ENCODE measurements at places on chromosomes 12 and 14.

GRCh38 chr12:124302241-124302806 is 7.4 kb downstream of the RFLNA start:
- no peak for DNase-seq

GRCh38 chr12:14638066-14638465 is 58.3 kb downstream of the GUCY2C start:
- DNase-seq: no peak

DNA sequence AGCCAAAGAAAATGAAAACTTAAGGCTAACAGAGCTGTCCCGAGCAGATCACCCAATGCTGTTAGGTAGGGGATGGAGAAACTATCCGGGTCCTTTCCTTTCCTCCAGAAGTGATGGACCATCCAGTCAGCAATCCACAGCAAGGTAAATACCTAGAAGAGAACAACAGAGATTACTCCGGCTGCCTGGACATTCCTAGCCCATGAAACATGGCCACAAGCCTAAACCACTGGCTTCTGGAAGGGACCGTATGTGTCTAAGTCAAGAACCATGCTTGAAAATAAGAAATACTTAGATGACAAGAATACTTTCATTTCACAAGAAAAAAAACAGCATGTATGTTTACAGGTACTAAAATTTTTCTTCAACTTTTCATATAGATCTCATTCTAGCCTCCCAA is 152.9 kb downstream of the SLC41A2 start:
- no peak for DNase-seq

DNA sequence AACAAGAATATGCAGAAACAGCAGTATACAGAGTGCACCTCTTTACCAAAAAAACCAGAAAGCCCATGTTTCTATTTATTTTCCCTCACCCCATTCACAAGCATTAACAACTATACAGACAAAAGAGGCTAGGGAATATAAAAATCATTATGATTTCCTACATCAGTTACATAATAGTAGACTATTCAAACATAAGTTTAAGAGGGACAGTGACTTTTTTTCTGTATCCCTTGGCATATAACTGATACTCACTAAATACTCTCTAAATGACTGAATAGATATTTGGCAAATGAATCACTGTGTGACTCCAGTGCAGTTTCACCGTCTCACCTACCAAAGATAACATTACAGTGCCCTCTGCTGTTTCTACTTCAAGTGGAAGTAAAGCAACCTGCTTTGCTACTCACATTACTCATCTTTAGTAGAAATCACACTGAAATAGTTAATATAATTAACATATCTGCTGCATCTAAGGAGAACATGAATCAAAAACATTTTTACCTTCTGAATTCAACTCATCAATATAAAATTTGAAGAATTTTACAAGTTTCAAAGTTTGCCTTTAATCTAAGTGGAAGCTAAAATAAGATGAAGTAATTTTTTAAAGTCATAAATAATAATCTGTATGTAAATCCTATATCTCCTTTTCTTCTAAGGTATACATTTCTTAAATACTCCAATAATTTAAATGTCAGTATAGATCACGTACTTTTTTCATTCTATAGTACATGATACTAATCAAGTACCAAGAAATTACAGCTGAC is 103.8 kb downstream of the OSBPL8 start:
- DNase-seq: peak; percentile 51

DNA sequence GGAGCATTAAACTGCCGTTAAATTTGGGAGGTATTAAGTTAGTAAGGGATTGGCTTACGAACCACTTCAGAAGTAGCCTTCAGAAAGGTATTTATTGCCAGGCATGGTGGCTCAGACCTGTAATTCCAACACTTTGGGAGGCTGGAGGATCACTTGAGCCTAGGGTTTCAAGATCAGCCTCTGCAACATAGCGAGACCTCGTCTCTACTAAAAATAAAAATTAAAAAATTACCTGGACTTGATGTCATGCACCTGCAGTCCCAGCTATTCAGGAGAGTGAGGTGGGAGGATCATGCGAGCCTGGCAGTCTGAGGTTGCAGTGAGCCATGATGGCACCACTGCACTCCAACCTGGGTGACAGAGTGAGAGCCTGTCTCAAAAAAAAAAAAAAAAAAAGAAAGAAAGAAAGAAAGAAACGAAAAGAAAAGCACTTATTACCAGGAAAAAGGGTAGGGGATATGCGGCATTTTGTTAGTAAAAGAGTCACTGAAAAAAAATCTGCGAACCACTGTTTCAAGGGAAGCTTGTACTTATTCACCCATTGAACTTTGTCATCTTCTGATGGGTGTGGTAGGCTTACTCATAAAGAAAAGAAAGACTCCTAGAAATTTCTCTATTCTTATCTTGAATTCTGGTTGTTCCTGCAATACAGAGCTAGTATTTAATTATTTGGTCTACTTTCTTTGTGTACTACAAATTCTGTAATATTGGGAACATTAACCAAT is 33.6 kb upstream of the PLEKHA5 start:
- DNase-seq: no peak

All from KBM-7 (cell line).